Spleen (tissue), 13 donors: ENCODE measurements at places on chromosomes 4 and X.

GRCh38 chr4:24799544-24800324 is 4.4 kb downstream of the SOD3 start:
- DNase-seq, result no peak

GRCh38 chr4:55545641-55546505 is 836 bp downstream of the CLOCK start:
- DNase-seq, result peak; percentile 94

DNA sequence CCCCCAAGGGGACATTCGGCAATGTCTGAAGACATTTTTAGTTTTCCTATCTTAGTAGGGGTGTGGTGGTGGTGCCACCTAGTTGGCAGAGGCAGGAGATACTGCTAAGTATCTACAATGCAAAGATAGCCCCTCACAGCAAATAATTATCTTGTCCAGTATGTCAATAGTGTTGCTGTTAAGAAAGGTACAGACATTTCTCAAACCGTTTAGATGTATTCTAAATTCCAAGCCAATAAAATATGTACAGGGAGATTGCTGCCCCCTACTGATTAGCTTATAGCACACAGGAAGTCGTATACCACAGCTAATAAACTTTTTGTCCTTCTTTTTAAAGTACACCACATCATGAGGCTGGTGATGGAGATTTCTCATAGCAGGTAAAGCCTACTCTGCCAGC is 260.5 kb downstream of the TMA16 start:
- DNase-seq, result no peak

- no peak for DNase-seq
These were observed 93.2 kb downstream of the EFNB1 start for GRCh38 chrX:68922013-68922412.
